NCI-H1930 (cell line): ENCODE measurements at places on chromosomes 12 and 14.

GRCh38 chr14:73825551-73826188 lies 26.0 kb upstream of the PTGR2 start:
- peak; percentile 51 for DNase-seq

DNA sequence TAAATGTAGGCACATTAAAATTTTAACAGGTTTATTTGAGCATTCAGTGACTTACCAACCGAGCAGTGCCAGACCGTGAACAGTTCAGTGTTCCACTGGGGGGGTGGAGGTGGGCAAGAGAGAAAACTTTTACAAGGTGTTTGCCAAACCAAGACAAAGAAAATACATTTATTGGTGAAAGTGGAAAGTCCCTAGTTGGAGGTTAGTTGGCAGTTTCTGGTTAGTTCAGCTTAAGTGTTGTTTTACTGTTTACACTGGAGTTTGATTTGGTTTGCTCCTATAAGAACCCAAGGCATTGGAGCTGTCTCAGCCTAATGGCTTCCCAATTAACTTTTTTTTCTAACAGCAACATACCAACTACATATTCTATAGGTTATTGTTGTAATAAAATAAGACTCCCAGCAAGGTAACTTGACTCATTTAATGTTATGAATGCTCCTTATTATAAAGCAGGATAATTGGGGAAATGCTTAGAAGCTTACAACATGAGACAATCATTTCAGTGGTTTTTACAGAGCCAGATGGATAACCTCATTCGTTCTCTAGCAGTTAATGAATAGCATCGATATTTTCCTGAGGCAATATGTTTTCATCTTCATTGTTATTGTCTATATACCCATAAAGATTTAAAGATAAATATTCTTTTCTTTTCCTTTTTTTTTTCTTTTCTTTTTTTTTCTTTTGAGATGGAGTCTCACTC lies 115.8 kb downstream of the ETNK1 start:
- no peak for DNase-seq

DNA sequence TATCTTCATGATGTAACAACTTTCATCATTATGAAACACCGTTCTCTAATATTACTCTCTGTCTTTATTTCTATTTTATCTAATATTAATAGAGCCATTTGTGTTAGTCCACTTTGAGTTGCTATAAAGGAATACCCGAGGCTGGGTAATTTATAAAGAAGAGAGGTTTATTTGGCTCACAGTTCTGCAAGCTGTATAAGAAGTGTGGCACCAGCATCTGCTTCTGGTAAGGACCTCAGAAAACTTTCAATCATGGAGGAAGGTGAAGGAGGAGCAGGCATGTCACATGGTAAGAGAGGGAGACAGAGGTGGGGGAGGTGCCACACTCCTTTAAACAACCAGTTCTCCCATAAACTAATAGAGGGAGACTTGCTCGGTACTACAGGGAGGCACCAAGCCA lies 25.1 kb downstream of the BORCS5 start:
- DNase-seq: no peak

DNA sequence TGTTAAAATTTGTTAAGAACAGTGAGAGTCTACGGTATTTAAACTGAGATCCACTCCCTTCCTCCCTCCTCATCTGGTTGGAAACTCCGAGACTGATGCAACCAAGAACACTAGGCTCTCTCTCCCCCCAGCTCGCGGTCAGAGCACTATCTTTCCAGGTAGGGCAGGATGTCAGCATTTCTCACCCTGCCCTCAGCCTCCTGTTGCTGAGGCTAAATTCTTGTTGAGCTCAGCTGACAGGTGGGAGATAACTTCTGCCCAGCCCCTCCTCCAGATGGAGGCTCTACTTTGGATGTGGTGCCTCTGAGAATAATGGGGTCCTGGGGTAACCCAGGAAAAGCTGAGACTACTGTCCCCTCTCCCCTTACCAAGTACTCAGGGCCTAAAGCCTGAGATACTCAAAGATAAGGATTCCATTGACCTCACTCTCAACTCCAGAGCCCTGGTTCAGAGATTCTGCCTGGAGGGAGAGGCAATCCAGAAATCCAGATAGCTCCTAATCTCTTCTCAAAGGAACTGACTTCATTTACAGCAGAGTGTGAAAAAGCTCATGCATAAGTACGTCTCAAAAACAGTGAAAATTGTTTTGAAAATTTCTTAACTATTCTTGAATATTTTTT lies 110.1 kb downstream of the EML5 start:
- no peak for DNase-seq

DNA sequence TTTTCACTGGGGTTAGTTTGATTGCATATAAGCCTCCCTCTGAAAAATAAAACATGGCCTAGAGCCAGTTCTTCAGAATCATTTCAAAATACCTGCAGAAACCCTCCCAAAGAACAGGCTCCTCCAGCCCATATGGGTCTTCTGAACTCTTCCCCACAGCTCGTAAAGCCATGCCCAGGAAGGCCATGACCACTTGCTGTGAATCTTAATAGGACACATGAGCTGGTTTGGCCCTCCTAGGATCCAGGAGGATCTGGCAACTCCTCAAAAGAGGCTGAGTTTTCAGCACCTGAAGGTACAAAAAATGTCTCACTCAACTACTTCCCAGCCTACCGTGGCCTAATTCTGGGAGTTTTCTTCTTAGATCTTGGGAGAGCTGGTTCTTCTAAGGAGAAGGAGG lies 2.4 kb downstream of the MYBPC1 start:
- DNase-seq: no peak

DNA sequence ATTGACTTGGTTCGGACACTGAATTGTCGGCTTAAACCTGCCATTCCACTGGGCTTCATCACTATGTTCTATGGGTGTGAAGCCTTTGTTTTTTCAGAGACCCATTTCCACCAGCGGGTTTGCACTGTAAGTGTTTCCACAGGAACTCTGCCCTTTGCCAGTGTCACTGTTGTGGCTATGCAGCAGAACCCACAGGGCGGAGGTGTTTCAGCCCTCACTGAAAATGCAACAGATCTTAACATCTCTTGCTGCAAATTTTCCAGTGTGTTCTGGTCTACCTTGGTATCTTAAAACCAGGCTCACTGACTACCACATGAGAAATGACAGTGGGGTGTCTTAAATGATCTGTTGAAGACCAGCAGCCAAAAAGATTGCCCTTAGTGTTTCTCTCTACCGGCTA lies 21.1 kb downstream of the PRKCH start:
- DNase-seq: no peak

- DNase-seq: no peak
These were observed 1.1 kb downstream of the PPP4R4 start for GRCh38 chr14:94175011-94175745.

DNA sequence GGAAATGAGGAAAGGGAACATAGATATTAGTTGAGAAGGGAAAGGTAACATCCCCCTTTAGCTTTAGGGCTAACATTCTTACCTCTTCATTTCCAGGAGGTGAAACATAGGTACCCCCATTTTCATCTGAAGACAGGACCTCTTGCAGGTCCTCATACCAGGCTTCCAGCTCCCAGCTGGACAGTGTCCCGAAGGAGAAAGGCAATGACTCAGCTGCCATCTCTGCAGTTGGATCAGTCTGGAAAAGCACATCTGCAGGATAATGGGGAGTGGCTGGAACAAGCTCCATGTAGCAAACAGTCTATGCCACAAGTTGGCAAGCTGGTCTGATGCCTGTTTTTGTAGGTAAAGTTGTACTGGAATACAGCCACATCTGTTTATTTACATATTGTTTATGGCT lies 3.1 kb downstream of the DDIT3 start:
- DNase-seq: no peak
